ENCODE measurements at places on chromosomes 4 and X.

- H3K36me3 ChIP-seq, result peaks cover 28% of the 10 kb centered on the region
- H3K27me3 ChIP-seq, result no peaks in the 10 kb centered on the region
- no peak overlapping the region for H3K27ac ChIP-seq
- no peak overlapping the region for H3K4me3 ChIP-seq
- no peaks in the 10 kb centered on the region for H3K4me1 ChIP-seq
These were observed 18.7 kb downstream of the DCTD start for GRCh38 chr4:182898479-182898799.

- DNase-seq, result peak; percentile 58
- peaks cover 13% of the 10 kb centered on the region for H3K4me1 ChIP-seq
These were observed 802 bp downstream of the BMP2K start for GRCh38 chr4:78776729-78777575.

DNA sequence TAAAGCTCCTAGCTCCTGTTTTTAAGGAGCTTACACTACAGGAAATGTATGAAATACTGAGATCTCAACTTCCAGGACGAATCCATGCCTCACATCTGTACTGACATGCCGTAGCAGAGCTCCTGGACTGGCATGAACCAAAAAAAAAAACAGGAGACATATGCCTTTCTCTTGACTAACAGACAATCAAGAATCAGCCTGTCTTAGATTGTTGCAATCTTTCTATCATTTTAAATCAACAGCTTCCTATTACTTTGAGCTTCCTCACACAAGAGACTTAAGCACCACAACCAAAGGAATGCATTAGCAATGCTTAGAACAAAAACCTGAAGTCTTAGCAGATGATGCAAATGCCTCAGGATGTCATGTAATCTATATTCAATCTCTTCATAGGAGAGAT, 34.7 kb upstream of the AREG start:
- H3K4me3 ChIP-seq, result no peak overlapping the region
- peak; percentile 50 for DNase-seq
- no peaks in the 10 kb centered on the region for H3K27me3 ChIP-seq
- H3K4me1 ChIP-seq, result no peaks in the 10 kb centered on the region
- no peaks in the 10 kb centered on the region for H3K36me3 ChIP-seq

DNA sequence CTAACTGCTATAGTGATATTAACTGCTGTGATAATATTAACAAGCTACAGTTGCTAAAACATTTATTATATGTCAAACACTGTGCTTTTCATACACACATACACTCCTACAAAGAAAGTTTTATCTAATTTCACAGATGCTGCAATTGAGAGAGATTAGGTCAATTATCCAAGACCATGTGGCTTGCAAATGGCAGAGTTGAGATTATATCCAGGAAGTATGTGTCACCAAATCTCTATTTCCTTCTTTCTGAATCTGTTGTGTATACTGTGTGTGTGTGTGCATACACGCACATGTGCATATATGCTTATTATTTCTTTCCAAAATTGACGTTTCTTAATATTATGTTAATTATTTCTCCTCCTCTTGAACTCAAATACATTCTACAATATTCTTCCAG, 775.9 kb upstream of the FTHL17 start:
- no peaks in the 10 kb centered on the region for H3K27me3 ChIP-seq
- H3K4me3 ChIP-seq, result no peak overlapping the region
- no peaks in the 10 kb centered on the region for H3K4me1 ChIP-seq
- DNase-seq, result no peak
- H3K27ac ChIP-seq, result no peak overlapping the region

DNA sequence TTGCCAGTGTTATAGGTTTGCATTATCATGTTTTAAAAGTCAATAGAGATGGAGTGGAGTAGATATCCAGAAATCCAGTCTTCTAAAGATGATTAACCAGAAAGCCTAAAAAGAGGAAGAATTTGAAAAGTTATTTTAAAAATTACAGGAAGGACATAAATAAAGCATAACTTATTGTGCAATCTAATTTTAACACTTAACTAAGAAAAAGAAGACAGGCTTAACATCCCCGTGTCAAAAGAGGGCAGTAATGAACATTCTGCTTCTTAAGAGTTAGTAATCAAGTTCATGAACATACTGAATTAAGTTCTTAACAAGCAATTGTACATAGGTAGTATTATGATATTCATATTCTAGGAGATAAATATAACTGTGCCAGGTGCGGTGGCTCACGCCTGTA, 39.3 kb downstream of the ELF2 start:
- no peak overlapping the region for H3K27ac ChIP-seq
- no peak for DNase-seq
- H3K36me3 ChIP-seq, result no peaks in the 10 kb centered on the region
- no peaks in the 10 kb centered on the region for H3K27me3 ChIP-seq
- H3K4me3 ChIP-seq, result no peak overlapping the region

- H3K4me3 ChIP-seq, result no peak overlapping the region
- no peaks in the 10 kb centered on the region for H3K27me3 ChIP-seq
- H3K27ac ChIP-seq, result no peak overlapping the region
- no peaks in the 10 kb centered on the region for H3K4me1 ChIP-seq
- H3K36me3 ChIP-seq, result no peaks in the 10 kb centered on the region
These were observed 22.0 kb downstream of the TBL1X start for GRCh38 chrX:9486786-9487387.

- H3K4me3 ChIP-seq, result no peak overlapping the region
- DNase-seq, result no peak
- no peaks in the 10 kb centered on the region for H3K27me3 ChIP-seq
- no peaks in the 10 kb centered on the region for H3K36me3 ChIP-seq
These were observed 218.2 kb downstream of the BANK1 start for GRCh38 chr4:102008711-102009110.

GRCh38 chrX:129818123-129818522, 25.6 kb downstream of the ZDHHC9 start:
- H3K27me3 ChIP-seq, result no peaks in the 10 kb centered on the region
- H3K4me3 ChIP-seq, result no peak overlapping the region
- peaks cover 4% of the 10 kb centered on the region for H3K36me3 ChIP-seq

Measured in astrocyte (in vitro differentiated cells and primary cell).